Esophagus squamous epithelium (tissue), 5 donors: ENCODE measurements at places on chromosomes 1 and 21. TPM values are rescaled to one million over a fixed set of nuclear protein-coding genes. Genes with fewer than 3 reads are reported as not detected.

Gene CNKSR1
- 17.8 TPM for total RNA-seq

Gene AJAP1
- total RNA-seq, result 4.0 TPM

DNA sequence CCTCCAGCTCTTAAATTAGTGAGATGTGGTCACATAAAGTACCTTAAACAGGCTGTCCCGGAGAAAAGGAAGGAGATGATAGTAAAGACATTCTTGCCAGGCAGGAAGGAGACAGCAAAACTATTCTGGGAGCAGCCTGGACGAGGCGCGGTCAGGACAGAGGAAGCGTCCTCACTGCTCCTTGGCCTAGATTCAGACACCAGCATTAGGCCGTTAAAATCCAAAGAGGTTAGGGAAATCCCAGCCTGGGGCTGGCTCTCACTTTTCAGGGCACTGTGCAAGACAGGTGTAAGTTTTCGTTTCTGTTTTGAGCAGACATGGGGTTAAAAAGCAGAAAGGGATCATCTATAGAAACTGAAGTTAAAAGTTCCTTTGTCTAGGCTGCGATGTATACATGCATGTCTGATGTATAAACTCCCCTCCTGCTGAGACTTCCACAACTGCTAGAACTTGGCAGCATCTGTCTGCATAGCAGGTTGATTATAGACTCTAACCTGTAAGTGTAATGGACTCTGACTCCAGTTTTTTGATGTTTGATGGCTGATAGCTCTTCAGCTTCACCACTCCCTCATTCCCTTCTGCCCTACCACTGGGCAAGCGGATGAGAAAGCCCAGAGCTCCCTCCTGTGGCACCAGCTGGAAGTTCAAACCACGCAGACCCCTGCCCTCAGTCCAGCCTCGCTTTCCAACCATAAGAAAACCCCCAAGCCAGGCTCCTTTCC lies 21.5 kb downstream of the STPG1 start:
- DNase-seq, result no peak

- no peak for DNase-seq
These were observed 581.5 kb downstream of the RWDD3 start for GRCh38 chr1:95815511-95815910.

Gene CHML
- 8.0 TPM for total RNA-seq

DNA sequence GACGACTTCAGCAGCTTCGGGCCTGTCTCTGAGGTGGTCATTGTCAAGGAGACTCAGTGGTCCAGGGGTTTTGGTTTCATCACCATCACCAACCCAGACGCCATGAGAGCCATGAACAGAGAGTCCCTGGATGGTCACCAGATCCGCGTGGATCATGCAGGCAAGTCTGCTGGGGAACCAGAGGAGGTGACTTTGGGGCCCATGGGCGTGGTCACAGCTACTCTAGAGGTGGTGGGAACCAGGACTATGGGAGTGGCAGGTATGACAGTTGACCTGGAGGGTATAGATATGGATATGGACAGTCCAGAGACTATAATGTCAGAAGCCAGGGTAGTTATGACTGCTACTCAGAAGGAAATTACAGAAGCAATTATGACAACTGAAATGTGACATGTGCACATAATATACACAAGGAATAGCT lies 19.3 kb upstream of the METTL13 start:
- DNase-seq, result no peak
